ENCODE measurements at places on chromosomes 16 and 17. TPM values are rescaled to one million over a fixed set of nuclear protein-coding genes. Genes with fewer than 3 reads are reported as not detected.

B4GALNT2 gene
- total RNA-seq, result 1.3 TPM

VASN gene
- 12.1 TPM for total RNA-seq

CFAP97D1 gene
- not detected for total RNA-seq

QPRT gene
- total RNA-seq, result 222 TPM

MT3 gene
- not detected for total RNA-seq

SLC5A11 gene
- 1.2 TPM for total RNA-seq

KRT25 gene
- total RNA-seq, result not detected

CSNK2A2 gene
- 51.5 TPM for total RNA-seq

RIPOR1 gene
- total RNA-seq, result 12.9 TPM

EVI2B gene
- not detected for total RNA-seq

PIEZO1 gene
- total RNA-seq, result 47.0 TPM

TELO2 gene
- 12.0 TPM for total RNA-seq

PRR11 gene
- 3.6 TPM for total RNA-seq

All from hepatocyte (in vitro differentiated cells).